Activated CD4-positive, alpha-beta memory T cell treated with anti-CD3 and anti-CD28 coated beads for 36 hours (primary cell): ENCODE measurements at places on chromosomes 3 and 15. TPM values are rescaled to one million over a fixed set of nuclear protein-coding genes. Genes with fewer than 3 reads are reported as not detected.

The IQCB1 gene
- 37.3 TPM for total RNA-seq

GRCh38 chr3:30231277-30232141 lies 374.9 kb upstream of the TGFBR2 start:
- no peak for DNase-seq

The PYGO1 gene
- total RNA-seq: not detected

The ZNF80 gene
- total RNA-seq: 0.31 TPM

- no peak for DNase-seq
Measured at GRCh38 chr3:133996251-133996661, 33.5 kb downstream of the SLCO2A1 start.

- DNase-seq: no peak
Measured at GRCh38 chr3:78858174-78858573, 909.6 kb downstream of the ROBO1 start.

GRCh38 chr3:197953881-197954280 lies 3.9 kb downstream of the RPL35A start:
- no peak for DNase-seq

- DNase-seq: no peak
Measured at GRCh38 chr15:78083186-78083585, 5.7 kb upstream of the TBC1D2B start.

The ADPGK gene
- total RNA-seq: 60.9 TPM

GRCh38 chr15:69704229-69704628 lies 251.6 kb downstream of the RPLP1 start:
- DNase-seq: no peak

GRCh38 chr3:52458031-52458760 lies 2.8 kb downstream of the NISCH start:
- DNase-seq: no peak

GRCh38 chr3:52313188-52313773 lies 2.8 kb upstream of the DNAH1 start:
- DNase-seq: no peak

The SKIC8 gene
- 50.1 TPM for total RNA-seq

- no peak for DNase-seq
Measured at GRCh38 chr3:23991683-23992628, 46.9 kb downstream of the NR1D2 start.

DNA sequence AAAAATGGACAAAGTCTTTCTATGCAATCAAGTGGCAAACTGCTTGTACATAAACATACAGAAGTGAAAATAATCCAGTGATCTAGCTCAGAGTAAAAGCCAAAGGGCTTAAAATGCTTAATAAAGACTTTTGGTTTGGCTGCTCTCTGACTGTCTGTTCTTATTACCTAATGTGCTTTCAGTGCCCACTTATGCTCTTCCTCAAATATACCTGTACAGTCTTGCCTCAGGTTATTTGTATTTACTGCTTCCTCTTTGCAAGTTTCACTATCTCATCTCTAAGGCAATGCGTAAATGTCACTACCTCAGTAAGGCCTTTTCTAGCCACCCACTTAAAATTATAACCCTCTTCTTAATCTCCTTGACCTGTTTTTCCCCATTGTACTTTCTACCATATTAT lies 171.8 kb downstream of the EPHA6 start:
- DNase-seq: no peak

DNA sequence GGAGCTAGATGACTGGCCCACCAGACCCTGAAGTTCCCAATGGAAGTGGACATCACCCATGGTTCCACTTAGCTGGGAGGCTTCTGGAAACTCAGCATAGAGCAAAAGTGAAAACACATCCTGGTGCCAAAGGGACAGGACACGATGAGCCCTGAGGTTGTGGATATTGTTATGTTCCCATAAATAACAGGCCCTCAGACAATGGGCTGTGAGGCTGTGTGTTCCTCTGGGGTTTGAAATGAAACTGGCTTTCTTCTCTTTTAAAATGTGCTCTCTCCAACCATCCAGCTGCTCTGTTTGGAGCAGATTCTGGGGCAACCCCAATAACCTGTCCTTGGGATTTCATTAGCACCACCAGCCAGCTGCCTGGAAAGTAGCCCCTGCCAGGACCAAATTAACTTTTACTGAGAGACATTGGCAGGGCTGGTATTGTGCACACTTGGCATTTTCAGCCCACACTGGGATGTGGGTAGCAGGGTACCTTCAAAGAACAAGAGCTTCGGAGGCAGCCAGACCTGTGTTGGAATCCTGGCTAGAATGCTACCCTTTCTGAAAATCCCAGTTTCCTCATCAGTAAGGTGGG lies 97.5 kb downstream of the DNAJB8 start:
- DNase-seq: no peak

DNA sequence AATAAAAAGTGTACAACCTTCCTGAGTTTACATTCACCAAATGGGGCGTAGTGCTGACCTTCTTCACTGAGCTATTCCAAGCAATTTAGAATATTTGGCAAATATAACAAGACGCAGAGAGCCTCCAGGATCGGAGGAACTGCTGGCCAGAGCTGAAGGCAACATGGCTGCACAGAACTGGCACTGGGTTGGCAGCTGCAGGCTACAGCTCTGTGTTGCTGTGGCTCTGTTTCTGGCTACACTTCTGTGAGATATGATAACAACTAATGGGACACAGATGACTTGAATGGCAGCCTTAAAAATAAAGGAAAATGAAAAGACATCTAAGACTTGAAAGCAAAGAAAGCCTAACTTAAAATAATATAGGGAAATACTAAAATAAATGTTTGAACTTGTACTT lies 10.8 kb upstream of the SLC6A20 start:
- DNase-seq: no peak

The C3orf22 gene
- not detected for total RNA-seq

DNA sequence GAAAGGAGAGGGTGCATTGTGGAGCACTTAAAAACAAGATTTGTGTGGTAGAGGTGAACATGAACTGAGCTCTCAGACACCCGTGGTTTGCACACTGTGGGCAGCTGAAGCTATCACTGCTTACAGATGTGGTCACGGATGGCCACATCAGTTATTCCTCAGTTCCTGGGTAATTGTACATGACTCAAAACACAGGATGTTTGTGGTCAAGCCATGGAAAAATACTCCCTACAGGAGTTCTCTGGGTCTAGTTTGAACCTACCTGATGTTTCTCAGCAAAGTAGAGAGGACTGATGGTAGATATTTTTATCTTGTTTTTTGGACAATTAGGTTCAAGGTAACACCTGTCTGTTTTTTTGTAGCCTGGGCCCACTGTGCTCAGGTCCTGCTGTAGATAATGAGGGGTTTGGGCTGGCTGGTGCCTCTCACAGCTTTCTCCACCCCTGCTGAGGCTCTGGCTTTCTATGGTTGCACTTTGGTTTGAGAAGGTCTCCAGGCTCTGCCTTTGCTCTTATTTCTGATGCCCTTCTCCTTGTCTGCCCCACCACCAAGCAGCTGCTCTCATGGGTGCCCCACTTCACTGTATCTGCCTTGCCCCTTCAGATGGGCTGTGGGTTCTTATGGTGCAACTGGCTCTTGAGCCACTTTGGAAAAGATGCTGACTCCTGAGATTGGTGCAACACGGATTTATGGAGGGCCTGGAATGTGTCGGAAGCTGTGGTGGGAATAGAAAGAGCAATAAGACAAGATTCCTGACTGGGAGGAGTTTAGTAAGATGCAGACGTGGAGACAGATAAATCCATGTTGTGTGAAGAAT lies 40.1 kb downstream of the CDCP1 start:
- DNase-seq: peak; percentile 85

GRCh38 chr15:42100021-42100800 lies 5.8 kb upstream of the PLA2G4D start:
- no peak for DNase-seq

GRCh38 chr3:156256945-156257344 lies 136.6 kb downstream of the KCNAB1 start:
- no peak for DNase-seq

The IL20RB gene
- total RNA-seq: 0.97 TPM

DNA sequence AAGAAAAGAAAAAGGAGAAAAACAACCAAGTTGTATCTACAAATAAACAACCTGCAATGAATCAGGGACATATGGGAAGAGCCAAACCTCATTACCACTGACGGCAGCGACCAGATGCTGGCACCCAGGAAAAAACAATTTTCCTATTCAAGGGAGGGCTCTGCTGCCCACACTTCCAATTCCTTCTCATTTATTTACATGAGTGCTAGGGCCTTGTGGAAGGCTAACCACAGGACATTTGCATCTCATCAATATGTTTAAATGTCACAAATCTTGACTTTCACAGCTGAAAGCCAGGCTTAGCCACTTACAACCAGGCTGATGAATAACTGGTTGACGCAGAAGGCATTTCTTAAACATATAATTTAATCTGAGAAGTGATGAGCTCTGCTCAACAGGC lies 36.0 kb downstream of the RFTN1 start:
- no peak for DNase-seq

The SERPINI1 gene
- 2.3 TPM for total RNA-seq

DNA sequence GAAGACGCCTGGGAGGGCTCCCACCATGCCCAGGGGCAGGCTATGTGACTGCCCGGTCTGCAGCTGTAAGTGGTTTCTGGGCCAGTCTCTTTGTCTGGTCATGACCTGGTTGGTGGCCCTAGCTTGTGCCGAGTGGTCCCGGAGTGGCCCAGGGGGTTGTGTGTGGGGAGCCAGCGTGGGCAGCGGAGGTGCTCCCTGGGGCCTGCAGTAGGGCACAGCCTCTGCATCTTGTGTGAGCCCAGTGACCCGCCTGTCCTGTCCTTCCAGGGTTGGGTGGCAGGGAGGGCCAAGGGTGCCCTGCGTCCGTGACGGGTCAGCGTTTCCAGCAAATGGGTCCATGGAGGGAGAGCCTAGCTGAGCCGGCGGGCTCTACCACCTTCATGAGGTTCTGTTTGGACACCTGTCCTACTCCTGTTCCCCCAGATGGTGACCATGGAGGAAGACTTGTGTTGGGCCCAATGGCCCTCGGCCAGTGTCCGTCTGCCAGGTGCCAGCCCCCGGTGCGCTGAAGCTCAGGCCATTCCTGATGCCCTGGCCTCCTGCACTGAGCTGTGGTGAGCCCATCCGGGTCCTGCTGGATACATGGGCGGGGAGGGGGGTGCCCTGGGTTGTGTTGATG lies 215.4 kb downstream of the SNRPN start:
- no peak for DNase-seq

DNA sequence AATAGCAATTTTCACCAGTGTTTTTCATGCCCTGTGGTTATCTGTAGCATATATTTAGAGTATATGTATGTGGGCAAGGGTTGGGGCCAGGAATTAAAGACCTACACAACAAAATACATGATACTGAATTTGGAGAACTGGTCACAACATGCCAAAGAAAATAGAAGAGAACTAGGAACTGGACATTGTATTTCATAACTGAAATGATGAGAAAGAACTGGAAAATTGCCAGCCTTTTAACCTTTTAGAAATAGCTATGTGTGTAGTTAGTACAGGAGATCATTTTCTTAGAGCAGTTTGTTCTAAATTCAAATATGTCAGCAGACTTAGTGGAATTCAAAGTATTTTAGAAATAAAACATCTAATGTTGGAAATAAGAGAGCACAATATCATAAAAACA lies 227.1 kb upstream of the CGNL1 start:
- no peak for DNase-seq

- DNase-seq: no peak
Measured at GRCh38 chr3:23762759-23763477, 42.8 kb upstream of the UBE2E1 start.

The CCR3 gene
- total RNA-seq: not detected

DNA sequence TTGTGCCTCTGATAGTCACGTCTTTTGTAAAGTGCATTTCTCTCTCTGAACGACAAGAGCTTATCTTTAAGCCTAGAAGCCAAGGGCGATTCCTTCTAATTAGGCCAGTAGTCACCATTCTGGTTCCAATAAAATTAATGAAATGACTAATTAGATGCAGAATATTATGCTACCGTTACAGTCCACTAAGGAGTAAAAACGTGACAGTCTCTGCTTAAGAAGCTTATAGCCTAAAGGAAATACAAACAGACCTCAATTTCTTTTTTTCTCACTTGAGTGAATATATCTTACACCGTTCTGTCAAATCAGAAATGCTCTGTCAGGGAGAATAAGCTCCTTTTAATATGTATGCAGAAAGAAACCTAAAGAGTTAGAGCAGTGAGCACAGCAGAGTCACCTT lies 236.1 kb downstream of the CD47 start:
- DNase-seq: no peak

- no peak for DNase-seq
Measured at GRCh38 chr15:96350934-96351724, 20.6 kb downstream of the NR2F2 start.

The RLBP1 gene
- total RNA-seq: not detected

- no peak for DNase-seq
Measured at GRCh38 chr15:65038836-65039235, 6.4 kb upstream of the SLC51B start.

DNA sequence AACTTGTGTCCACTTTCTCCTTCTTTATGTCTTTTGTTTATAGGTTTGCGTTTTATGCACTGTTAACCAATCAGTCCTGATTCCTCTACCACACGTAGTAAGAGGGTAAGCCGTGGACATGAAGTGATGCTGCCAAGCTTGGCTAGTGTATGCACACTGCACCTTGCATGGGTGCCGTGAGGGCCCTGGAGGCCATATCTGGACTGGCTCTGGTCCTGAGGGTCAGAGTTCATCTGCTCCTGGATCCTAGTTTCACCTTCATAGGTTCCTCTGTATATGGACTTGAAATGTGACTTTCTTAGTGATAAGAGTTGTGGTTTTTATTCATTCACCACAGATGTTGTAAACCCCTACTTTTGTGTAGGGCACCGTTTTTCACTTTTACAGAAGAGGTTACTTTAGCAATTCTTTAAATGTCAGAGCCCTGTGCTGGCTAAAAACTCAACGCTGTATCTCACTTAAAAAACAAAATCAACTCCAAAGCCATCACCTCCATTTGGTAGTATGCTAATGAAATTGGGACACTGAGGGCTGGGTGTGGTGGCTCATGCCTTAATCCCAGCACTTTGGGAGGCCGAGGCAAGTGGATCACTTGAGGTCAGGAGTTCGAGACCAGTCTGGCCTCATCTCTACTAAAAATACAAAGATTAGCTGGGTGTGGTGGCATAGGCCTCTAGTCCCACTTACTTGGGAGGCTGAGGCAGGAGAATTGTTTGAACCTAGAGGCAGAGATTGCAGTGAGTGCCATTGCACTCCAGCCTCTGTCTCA lies 22.9 kb downstream of the SIAH2 start:
- DNase-seq: peak; percentile 53

The MINAR1 gene
- 0.31 TPM for total RNA-seq

DNA sequence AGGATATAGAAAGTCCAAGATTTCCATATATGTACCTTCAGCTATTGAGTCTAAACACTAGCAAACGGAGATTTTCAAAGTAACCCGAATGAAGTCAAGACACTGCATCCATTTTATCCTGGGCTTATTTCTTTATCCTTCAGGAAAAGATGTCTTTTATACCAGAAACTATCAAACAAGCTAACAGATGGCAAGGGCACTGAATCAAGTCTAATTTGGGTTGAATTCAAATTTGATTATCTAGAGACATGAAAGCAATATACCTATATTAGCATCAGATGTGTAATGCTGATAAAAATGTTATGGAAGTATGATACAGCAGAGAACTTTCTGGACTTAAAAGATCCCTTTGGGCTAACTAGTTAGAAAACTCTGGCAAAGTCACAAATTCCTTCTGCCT lies 138.3 kb upstream of the TSPAN3 start:
- no peak for DNase-seq

The MOBP gene
- total RNA-seq: not detected

GRCh38 chr3:129460155-129460554 lies 20.1 kb downstream of the IFT122 start:
- no peak for DNase-seq
